NCI-H446 treated with DMSO at 0.1 percent for 48 hours (cell line): ENCODE measurements at places on chromosomes 16 and 17.

DNA sequence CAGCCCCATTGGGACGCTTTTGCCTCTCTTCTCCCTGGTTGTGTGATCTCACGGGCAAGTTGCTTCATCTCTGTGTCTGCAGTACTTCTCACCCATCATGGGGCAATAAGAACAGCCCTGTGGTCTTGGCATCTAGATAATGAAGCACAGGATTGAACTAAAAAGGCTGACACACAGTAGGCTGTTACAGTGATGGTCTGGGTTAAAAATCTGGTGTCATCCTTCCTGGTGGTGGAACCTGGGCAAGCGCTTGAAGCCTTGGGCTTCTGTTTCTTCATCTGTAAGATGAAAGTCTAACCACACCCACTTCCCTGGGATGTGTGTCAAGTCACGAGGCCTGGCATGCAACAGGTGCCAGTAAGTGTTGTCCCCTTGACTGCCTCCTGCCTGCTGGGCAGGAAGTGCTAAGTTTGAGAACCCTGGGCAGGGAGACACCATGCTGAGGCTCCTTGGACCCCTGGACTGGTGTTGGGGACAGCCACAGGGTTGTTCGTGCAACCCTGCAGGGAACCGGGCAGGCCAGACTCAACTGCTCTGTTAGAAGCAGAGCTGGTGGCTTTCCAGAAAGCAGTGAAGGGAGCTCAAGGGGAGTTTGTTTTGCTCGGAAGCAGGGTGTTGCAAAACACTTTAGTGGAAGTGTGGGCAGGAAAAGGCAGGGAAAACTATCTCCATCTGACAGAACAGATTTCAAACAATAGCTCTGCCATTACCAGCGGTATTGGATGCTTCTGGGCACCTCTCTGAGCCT is 5.9 kb upstream of the MAP2K3 start:
- no peak for DNase-seq

GRCh38 chr16:54687043-54687899 is 243.4 kb upstream of the IRX5 start:
- no peak for DNase-seq

DNA sequence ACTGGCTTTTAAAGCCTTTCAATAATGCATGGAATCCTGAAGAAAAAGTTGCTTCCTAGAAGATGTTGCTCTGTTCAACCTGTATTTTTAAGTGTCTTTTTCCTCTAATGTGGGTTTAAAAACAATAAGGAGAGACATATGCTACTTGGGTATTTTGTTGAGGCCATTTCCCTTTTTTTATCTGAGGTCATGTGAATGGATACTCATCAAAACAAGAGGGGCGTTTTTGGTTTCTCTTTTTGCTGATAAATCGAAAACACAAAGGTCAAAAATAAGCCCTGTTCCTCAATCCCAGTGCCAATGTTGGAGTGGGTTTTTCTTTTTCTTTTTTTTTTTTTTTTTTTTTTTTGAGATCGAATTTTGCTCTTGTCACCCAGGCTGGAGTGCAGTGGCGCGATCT is 468.0 kb upstream of the RBFOX1 start:
- DNase-seq = no peak

- no peak for DNase-seq
These were observed 37.1 kb downstream of the AMFR start for GRCh38 chr16:56388209-56388608.

GRCh38 chr17:74055508-74056160 is 147.8 kb upstream of the RPL38 start:
- DNase-seq = no peak

DNA sequence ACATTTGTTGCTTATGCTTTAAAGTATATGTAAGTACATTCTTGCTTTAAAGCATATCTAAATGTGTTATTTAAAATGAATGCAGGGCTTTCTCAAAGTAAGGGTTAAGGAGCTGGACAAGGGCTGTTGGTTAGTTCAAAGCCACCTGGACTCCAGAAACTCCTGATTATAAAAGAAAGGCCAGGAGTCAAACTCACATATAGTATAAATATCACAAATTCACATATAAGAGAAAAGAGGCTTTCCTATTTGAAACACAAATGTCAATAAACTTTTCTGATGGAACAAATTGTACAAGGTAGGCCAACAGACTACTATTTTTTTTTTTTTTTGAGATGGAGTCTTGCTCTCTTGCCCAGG is 84.5 kb upstream of the CORO6 start:
- no peak for DNase-seq

- no peak for DNase-seq
These were observed 2.1 kb upstream of the MRC2 start for GRCh38 chr17:62625184-62625869.

DNA sequence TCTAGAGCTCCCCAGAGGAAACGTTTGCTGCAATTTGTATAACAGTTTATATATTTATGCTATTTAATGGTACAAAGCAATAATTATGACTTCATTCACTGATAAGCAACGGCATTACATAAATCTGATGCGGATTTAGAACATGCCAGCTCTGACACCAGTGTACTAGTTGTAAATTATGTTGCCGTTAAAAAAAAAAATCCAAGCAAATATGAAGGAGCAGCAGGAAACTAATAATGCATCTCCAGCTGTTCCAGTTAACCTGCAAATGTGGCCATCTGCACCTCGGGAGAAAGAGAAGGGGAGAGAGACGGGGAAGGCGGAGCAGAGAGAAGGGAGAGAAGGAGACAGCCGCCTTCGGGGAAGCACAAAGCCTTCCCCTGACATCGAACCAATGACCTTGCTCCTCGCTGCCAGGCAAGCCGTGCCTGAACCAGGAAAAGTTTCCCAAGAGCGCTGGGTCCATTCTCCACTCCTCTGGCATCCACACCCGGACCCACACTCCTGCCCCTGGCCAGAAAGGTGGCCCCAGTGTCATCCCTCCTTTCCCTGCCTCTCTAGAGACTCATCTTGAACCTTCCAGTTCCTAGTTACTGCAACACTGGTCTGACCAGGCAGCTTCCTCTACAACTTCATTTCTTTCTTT is 174.8 kb downstream of the C16orf78 start:
- no peak for DNase-seq
